CD4-positive, alpha-beta memory T cell (primary cell): ENCODE measurements at places on chromosomes 7 and 10.

- no peak for DNase-seq
These were observed 80.2 kb downstream of the ADCY1 start for GRCh38 chr7:45654341-45654740.

GRCh38 chr10:49171326-49172060 lies 16.7 kb downstream of the TMEM273 start:
- no peak for DNase-seq

- DNase-seq: no peak
These were observed 137.4 kb upstream of the AKR1E2 start for GRCh38 chr10:4688601-4689000.

DNA sequence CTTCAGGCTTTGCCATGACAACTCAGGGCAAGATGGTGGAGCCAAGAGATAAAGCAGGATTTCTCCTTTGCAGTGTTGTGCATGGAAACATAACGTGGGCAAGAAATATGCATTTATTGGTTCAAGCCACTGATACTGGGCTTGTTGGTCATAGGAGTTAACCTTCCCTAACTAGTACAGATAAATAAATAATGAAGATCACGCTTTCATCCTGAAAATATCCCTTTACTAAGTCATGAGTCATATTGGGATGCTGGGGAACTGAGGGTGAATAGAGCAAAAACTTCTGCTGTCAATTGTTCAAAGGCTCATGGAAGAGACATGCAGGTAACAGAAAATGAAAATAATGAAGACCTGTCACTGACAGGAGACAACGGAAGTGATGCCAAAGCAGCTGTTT lies 55.5 kb downstream of the TES start:
- no peak for DNase-seq

DNA sequence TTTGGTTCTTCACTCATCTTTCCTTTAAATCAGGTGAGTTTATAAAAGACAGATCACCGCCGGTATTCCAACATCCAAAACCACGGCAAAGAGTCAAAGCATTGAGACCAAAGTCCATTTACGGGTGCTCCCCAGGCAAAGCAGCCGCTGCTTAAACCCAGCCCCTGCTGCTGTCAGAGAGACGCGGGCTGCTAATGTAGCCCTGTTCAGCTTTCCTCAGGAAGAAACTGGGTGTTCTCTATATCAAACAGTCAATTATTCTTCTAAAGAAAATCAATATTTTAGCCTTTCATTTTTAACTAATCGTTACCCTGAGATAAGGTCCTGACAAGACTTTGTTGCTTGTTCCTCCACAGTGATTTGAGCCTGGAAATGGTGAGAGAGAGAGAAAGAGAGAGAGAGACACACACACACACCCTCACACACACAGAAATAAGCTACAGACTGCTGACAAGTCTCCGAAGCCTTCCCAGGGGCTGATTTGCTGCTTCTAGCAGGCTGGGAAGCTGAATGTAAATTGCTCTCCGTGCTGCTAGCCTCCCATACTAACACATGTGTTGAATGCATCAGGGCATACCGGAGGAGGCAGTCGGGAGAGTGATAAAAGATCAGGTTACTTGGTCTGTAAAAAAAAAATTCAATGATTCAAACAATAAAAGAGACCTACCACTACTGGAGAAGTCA lies 183.0 kb upstream of the ANK3 start:
- peak; percentile 3 for DNase-seq

DNA sequence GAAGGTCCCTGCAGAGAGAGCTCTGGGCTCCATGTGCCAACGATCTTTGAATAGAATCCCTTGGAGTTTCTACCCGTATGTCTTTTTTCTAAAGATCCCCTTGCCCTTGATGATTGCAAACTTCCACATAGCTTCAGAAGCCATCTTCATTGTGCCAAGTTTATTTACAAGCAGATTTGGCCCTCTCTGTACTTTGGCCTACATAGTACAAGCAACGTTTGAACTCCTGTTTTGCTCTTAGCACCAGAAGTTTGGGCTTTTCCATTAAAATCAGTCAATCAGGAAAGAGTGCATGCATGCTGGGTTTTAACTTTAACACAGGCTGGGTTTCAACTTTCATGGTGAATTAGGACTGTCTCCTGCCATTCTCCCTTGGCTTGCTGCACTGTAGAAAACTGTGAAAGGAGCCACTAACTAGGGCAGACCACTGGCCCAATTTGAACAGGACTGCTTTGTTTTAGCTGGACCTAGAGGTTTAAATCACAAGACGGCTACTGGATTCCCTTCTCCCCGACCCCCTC lies 557.6 kb upstream of the GALNT17 start:
- no peak for DNase-seq

DNA sequence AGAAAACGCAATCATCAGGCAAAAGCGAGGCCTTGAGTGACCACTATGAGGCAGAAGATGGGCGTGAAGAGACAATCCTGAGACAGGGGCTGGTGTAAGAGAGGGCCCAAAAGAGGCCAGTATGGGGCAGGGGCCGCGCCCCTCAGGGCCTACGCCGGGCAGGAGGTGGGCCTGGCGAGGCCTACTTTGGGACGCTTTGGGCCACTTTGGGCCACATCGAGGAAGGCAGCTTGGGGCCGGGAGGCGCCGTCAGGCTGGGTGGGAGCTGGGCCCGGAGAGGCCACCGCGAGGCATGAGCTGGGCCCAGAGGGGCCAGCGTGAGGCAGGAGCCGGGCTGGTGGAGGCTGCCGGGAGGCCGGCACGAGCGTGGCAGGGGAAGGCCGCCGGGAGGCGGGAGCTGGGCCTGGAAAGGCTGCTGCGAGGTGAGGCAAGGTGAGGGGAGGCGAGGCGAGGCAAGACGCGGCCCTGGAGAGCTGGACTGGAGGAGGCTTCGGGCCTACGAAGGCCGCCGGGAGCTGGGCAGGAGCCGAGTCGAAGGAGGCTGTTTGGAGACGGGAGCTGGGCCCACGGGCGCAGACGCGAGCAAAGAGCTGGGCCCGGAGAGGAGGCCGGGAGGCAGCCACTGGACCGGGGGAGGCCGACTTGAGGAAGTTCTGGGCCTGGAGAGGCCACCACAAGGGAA lies 171.3 kb downstream of the TPST1 start:
- no peak for DNase-seq

- DNase-seq: no peak
These were observed 99.7 kb upstream of the IFRD1 start for GRCh38 chr7:112350585-112350984.

DNA sequence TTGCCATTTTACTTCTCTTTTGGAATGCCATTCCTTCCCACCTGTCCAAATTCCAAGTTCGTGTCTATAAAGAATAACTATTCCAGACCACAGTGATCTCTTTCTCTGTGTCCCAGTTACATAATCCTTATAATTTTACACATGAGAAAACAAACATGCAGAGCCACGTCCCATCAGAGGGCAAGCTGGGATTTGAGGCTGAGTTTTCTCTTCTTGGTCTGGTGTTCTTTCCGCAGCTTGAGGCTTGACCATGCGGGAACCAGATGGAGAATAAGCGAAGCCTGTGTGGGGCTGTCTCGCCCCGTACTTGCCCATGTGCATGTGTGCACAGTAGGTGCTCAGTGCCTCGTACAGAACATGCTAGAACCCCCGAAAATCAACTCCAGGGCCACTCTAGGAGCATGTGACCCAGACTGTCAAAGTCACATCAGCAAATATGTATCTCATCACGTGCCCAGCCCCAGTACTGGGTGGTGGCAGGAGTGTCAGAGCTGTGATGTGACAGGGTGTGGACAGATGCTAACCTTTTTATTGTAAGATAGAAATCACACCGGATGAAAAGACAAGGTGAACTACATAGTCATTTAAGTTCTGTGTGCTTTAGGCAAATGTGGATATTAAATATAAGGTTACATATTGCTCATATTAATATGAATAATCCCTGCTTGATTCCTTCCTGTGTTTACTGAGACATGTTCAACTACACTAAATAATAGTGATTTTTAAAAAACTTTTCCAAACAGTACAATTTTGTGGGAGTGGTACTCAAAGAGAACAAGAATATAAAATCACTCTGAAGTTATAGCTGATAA lies 3.2 kb downstream of the INSIG1 start:
- peak; percentile 49 for DNase-seq

- no peak for DNase-seq
These were observed 198.7 kb downstream of the AHR start for GRCh38 chr7:17497136-17497535.

DNA sequence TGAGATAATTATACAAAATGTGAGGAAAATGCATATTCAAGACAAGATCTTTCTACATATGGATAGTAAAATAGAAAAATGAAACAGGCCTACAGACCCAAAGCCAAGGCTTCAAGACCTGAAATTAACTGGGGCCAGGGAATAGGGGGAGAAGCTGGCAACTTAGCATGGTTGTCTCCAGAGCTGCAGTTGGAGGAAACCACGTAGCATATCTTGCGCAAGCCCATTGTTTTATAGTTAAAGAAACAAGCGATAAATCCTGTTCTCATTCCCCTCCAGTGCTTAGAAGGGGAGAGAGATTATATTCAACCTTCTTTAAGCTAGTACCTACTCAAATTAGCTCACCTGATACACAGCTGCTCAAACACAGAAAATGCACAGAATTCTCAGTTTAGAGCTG lies 197.1 kb downstream of the SORCS1 start:
- DNase-seq: no peak

- DNase-seq: no peak
These were observed 519 bp downstream of the PITRM1 start for GRCh38 chr10:3172081-3172445.

DNA sequence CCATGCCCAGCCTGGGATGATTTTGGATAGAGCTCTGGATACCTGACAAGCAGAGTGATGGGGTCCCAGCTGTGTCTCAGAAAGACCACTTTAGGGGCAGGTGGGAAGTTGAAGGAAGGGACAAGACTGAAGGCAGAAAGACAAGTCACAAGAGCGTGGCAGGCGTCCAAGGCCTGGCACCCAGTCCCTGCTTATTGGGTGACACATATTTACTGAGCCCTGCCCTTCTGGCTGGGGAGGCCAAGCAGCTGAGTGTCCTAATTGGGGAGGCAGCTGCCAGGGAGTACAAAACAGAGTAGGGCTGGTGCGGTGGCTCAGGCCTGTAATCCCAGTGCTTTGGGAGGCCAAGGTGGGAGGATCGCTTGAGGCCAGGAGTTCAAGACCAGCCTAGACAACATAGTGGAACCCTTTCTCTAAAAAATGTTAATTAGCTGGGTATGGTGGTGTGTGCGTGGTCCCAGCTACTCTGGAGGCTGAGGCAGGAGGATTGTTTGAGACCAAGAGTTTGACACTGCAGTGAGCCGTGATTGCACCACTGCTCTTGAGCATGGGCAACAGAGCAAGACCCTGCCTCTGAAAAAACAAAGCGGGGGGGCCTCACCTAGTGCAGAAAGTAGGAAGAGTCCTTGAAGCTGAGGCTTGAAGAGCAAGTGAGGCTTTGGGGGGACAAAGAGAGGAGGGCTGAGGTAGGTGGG lies 53.0 kb upstream of the GTF2I start:
- no peak for DNase-seq

- no peak for DNase-seq
These were observed 11.2 kb upstream of the AKAP9 start for GRCh38 chr7:91929463-91929862.

- DNase-seq: no peak
These were observed 606.6 kb upstream of the LRRN3 start for GRCh38 chr7:110484356-110484755.

DNA sequence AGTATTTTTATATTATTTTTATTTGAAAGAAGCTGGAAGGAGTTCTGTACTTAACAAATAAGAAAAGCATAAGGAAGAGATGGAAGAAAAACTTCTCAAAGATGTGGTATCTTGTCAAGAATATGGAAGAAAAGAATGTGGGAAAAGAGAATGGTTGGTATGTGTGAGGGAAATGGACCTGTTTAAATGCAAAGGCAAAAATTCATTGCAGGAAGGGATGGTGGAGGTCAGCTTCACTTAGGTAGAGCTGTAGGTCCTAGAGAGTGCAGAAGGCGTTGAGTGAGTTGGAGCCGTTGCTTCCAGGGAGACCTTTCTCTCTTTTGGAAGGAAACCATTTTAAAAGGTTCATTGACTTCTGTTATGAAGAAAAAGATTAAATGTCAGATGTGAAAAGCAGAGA lies 107.3 kb downstream of the EXOC4 start:
- DNase-seq: no peak

DNA sequence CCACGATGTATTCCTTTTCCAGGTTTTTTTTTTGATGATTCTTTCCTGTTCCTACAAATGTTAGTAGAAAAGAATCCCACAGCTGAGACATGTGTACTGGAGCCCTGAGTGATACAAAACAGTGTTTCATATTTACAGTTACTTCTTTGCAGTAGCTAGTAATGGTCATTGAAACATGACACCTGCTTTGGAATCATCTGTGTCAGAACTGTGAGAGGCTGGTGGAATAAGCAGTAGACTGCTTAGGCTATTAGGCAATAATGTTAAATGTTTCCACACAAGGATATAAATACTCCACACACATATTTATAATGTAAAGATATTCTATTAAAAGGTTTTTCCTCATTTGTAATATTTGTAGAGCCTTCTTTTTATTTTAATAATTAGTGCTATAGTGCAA lies 394.0 kb downstream of the THSD7A start:
- DNase-seq: no peak

DNA sequence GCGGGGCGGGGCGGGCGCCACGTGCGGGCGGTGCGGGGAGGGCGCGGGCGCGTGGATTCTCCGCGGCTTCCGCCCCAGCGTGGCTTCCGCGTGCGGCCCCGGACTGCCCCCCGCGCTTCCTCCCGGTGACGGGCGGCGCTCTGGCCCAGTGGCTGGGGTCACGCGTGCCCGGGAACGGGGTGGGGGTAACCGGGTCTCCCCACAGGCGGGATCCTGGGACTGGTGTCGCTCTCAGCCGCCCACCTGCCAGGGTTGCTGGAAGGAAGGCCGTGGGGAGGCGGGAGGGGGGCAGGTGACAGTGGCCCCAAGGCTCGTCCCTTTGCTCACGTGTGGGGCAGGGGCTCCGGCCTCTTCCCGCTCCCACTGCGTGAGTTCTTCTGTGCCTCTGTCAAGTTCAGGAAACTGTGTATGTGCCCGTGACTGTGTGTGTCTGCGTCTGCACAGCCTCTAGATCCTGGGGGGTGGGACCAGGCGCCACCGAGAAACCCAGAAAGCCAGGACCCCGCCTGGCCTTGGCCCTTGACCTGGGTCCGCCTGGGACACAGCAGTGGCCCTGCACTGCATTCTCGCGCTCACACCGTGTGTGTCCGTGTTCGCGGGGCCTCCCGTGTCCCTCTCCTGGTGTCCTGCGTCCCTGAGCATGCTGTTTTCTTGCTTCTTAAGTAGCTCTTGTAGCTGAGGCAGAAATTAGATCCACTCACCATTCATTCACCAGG lies 919 bp downstream of the MAFK start:
- peak; percentile 49 for DNase-seq

GRCh38 chr7:42567051-42567450 lies 330.0 kb upstream of the GLI3 start:
- no peak for DNase-seq
